Motor neuron (in vitro differentiated cells): ENCODE measurements at places on chromosomes 7 and 10. TPM values are rescaled to one million over a fixed set of nuclear protein-coding genes. Genes with fewer than 3 reads are reported as not detected.
A peak's percentile ranks its signal among the peaks of the same experiment; 100 is the strongest.

GRCh38 chr10:124558339-124559321, 97.0 kb downstream of the LHPP start:
- ATAC-seq, result no peak

GRCh38 chr10:108901781-108902618, 1021.3 kb downstream of the XPNPEP1 start:
- no peak for ATAC-seq

GRCh38 chr7:92723205-92723604, 113.2 kb downstream of the CDK6 start:
- no peak for ATAC-seq

DNA sequence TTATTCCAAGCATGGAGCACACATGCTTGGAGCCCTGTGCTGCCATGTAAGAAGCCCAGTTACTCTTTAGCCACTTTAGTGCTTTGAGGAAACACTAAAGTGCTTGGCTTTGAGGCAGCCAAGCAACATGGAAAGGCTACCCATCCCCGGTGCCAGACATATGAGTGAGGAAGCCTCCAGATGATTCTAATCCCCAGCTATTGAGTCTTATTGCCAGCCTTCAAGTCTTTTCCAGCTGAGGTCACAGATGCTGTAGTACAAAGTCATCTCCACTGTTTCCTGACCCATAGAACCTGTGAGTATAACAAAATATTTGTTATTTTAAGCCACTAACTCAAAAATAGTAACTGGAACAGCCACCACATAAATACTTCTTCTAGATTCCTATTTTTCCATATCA, 91.4 kb upstream of the CYP26C1 start:
- ATAC-seq, result no peak

DNA sequence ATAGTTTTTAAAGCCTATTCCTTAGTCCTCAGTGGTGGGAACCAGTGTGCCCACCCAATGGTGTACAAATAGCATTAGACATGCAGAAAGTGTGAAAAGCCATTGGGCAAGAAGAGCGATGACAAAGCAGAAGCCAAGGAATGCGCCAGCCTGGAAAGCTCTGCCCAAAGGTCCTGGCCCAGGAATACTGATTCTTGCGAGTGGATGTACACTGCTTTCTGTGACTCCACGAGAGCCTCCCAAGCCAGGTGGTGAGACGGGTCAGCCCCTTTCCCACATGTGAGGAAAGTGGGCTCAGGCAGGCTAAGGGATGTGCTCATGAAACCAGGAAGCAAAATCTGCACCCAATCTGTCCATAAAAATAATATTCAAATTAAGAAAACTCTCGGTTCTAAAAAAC, 106.6 kb downstream of the ADCY1 start:
- no peak for ATAC-seq

- peak; percentile 52 for ATAC-seq
Measured at GRCh38 chr10:130028465-130028819, 64.4 kb upstream of the EBF3 start.

- peak; percentile 39 for ATAC-seq
Measured at GRCh38 chr7:110569486-110570205, 521.3 kb upstream of the LRRN3 start.

DNA sequence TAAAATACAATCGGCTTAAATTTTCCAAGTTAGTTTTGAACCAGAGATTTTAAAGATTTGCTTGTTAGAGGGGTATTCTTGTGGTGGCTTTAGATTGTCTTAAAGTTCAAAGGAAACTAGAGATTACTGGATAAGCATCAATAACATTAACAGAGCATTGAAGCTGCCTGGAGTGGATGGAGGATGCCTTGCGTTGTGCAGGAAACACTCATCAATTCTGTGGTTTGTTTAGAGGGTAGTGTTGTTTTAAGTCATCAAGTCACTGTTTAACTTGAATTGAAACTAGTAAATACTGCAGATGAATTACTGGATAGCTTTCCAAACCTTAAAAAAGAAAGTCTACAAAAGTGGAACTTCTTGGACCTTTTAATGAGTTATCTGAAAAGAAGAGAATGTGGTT, 218.6 kb downstream of the CELF2 start:
- ATAC-seq, result no peak

DNA sequence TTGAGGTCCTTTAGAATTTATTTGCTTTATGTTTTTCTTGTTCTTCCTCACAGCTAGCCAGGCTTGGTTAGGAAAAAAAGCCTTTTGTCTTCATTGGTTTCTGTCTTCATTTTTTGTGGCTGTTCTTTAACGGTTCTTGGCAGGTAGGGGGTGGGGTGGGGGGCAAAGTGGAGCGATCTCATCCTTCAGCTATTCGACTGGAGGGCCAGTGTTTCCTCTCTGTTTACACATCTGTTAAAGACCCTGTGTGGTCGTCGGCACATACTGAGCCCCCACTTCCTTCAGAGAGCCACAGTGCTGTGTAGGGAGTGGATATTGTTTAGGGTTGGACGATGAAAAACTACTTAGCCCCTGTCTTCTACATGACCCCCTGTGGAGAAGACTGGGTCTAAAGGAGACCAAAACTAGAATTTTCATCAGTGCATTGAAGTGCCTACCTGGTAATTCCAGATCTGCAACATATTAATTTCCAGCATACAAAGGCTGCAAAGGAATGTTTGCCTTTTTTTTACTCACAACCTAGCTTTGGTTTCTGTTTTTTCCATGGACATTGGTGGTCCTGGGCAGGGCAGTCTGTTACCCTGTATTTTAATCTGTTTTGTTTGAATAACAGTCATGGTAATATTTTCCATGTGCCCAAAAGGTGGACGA, 29.0 kb downstream of the PRPF18 start:
- ATAC-seq, result no peak

DNA sequence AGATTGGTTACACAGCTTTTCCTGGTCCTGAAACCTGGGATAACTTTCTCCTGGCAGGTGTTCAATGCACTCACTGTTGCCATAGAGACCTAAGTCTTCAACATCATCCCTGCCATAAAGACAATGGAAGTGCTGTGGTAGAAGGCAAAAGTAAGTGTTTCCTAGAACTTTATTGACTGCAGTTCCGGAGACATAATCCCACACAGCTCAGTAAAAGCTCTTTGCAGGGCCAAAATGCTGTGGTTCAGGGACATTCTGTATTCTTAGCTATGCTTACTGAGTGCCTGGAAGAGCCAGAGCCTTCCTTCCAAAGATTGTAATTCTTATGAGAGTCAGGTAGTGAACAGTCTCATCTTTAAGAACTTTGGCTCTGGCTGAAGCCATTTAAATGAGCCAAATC, 5.3 kb downstream of the WIPF3 start:
- no peak for ATAC-seq

GRCh38 chr7:31687024-31687748, at the start of gene PPP1R17:
PPP1R17 (plus strand) TSS chr7:31687215; CDS start chr7:31692442, 5,227 bp downstream.
- ATAC-seq, result peak; percentile 82

- no peak for ATAC-seq
Measured at GRCh38 chr7:115701141-115701540, 329.4 kb downstream of the TFEC start.

DNA sequence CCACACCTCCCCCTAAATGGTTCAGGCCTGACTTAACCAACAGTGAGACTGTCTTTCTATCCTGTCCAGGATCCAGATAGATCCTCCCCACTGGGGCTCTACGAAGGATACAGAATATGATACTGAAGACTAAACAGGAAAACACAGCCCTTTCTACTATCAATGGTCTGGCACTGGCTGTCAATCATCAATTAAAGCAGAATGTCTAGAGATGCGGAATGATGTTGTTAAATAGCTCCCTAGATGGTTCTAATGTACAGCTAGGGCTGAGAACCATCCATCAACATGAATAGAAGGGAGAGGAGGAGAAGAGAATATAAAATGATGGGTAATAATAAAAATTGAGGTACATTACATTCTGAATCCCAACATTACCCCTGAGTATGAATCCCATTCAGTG, 314.3 kb upstream of the CELF2 start:
- ATAC-seq, result no peak

GRCh38 chr7:13035233-13035632, 347.8 kb downstream of the ARL4A start:
- no peak for ATAC-seq

- no peak for ATAC-seq
Measured at GRCh38 chr7:79296553-79297320, 156.7 kb downstream of the MAGI2 start.

DNA sequence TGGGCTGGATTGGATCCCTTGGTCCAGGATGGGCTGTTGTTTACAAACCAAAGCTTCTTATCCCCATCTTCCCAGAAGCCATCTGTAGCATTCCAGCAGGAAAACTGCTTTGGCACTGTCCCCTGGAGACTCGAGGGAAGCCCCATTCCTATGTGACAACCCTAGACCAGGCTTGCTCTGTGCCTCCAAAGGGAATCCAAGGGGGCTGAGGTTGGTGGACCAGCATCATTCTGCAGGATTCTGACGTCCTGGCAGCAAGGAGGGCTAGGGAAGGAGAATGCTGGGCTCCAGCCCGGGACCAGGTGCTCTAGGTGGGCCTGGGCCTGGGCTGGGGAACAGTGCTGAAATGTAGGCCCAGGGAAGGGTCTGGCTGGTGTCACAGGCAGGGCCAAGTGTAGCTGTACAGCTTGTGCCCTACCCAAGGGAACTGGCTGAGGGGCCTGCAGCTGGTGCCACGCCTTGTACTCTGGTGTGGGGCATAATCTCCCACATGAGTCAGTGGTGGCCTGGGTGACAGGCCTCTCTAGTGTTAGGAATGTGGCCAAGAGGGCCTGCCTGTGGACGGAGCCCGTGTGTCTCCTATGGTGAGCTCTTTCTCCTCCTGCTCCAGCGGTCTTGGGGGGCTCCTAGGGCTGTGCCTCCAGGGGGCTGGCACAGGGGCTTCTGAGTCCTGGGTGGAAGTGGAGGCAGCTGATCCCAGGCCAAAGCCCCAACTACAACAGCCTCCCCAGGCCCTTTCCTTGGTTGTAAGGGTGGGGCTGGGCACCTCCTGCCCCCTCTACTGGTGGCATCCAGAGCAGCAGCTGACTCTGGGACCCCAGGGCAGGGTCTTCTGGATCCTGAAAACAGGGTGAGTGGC, 25.2 kb downstream of the TRIM8 start:
- ATAC-seq, result peak; percentile 14

- ATAC-seq, result no peak
Measured at GRCh38 chr7:10930551-10930950, 43.1 kb upstream of the PHF14 start.

TAS2R5 gene
- total RNA-seq, result 1.8 and 2.4 TPM in 2 replicates

MUC3A gene
- total RNA-seq, result 0.70 and 0.76 TPM in 2 replicates

ICA1 gene
- 9.3 and 10.7 TPM in 2 replicates for total RNA-seq

SPRN gene
- 2.8 and 3.3 TPM in 2 replicates for total RNA-seq

KAT6B gene
- total RNA-seq, result 13.2 and 14.7 TPM in 2 replicates

RBP4 gene
- total RNA-seq, result 25.4 and 26.0 TPM in 2 replicates

PRF1 gene
- total RNA-seq, result not detected in 2 replicates

HMX2 gene
- 0.16 TPM in 1 of 2 replicates, not detected in the other for total RNA-seq
